ENCODE measurements at places on chromosomes 3 and 15.

- no peak for DNase-seq
Observed at GRCh38 chr15:41945731-41946130, 26.6 kb downstream of the EHD4 start.

GRCh38 chr3:167887096-167887495 lies 151.6 kb downstream of the SERPINI1 start:
- DNase-seq = no peak

DNA sequence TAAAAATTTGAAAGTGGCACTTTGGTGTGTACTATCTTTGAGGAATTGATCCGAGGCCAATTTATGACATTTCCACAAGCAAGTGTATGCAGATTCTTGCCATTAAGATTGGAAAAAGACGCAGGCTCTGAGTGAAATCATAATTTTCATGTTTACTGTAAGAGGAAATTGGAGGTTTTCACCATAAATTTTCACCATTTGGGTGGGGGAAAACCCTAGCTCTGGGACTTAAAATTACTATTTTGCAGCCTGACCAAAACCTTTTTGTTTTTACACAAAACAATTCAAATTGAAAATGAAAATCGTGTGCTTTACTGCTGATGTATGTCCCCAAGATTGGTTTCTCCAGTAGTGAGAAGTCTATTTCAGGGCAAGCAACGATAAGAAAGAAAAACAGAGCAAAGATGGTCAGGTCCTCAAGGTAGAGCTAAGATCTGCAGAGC lies 282.6 kb downstream of the FOXP1 start:
- DNase-seq = no peak

- DNase-seq = no peak
Observed at GRCh38 chr3:100400419-100400779, 490 bp downstream of the TOMM70 start.

DNA sequence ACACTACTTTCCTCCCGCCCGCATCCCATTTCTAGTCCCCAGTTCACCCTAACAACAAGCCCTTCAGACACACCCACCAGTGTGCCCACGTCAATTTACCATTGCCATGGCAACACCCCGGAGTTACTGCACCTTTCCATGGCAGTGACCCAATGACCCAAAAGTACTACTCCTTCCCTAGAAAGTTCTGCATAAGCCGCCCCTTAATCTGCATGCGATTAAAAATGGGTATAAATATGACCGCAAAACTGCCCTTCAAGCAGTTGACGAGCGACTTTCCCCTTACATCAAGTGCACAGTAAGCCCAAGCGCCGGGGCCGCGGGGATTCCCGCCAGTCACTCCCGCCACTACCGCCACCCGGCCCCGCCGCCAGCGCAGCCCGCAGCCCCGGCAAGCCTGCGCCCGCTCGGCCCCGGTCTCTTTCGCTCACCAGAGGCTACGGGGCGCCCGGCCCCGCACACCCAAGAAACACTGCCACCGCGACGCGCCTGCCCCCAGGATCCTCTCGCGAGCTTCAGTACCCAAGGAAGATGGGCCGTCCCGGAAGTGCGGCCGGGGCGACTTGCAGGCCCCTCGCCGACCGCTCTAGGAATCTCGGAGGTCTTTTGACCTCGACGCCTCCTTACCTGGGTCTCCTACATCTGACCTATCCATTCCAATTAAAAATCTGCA lies 27.2 kb upstream of the ZNF502 start:
- DNase-seq = peak; percentile 86

DNA sequence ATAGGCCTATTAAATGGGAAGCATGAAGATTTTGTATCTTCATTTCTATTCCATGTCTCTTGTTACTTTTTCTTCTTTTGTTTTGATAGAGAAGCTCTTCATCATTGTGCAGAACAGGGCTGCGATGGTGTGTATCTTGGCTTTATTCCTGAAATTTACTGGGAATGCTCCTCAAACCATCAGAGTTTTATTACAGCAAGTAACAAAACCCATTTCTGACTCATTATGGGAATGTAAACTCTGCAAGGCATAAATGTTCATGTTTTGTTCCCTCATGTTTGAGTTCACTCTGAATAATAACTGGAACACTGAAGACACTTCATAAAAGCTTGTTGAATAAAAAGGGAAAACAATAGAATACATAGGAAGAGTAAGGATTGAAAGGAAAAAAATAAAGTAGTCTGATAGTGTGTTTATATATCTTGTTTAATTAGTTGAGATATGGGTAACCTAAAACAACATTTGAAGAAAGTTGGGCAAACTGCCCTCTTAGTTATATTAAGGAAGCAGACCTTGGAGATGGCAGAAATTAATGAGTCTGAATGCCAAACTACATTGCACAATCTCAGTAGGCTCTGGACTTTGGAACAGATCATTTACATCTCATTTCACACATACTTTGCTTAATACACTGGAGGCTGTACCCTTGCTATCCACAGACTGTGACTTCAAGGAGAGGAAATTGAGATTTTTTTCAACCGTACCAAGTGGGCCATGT lies 521.5 kb downstream of the GRM7 start:
- no peak for DNase-seq

- peak; percentile 73 for DNase-seq
Observed at GRCh38 chr15:74040109-74040850, 42.1 kb downstream of the GOLGA6A start.

- DNase-seq = no peak
Observed at GRCh38 chr15:31102039-31102321, 455 bp upstream of the TRPM1 start.

DNA sequence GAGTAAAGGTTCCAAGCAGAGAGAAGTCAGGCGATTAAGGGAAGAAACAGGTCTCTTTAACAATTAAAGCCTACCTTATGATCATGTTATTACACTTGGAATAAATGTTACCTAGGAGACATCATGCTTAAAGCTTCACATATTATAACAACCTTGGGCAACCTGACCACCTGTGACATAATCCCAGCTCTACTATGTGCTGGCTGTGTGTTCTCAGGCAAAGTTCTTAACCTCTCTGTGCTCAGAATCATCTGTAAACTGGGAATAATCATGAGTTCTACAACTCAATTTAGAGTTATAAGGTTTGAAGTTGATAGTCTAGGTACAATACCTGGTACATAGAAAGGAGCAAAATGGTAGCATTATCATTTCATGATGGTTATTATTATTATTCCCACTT lies 159.3 kb downstream of the MAGI1 start:
- DNase-seq = no peak

DNA sequence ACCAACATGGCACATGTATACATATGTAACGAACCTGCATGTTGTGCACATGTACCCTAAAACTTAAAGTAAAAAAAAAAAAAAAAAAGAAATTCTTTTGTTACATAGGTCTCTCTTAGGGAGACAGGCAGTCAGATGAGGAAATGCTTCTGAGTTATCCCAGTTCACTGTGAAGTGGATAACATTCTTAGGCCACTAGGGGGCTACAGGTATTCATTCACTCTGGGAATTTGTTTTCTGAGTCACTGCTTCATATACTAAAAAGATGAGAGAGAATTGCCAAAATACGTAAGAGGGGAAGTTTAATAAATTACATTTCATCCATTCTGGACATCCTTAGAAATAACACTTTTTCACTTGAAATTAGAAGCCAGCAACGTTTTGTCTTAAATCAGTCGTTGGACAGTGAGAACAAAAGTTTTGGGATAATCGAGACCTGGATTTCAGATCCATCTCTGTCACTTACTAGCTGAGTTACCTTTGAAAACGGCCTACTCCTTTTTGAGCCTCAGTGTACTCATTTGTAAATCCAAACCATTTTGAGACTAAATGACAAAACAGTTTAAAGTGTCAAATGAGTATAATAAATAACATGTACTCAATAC lies 738.4 kb upstream of the ALCAM start:
- DNase-seq = no peak

DNA sequence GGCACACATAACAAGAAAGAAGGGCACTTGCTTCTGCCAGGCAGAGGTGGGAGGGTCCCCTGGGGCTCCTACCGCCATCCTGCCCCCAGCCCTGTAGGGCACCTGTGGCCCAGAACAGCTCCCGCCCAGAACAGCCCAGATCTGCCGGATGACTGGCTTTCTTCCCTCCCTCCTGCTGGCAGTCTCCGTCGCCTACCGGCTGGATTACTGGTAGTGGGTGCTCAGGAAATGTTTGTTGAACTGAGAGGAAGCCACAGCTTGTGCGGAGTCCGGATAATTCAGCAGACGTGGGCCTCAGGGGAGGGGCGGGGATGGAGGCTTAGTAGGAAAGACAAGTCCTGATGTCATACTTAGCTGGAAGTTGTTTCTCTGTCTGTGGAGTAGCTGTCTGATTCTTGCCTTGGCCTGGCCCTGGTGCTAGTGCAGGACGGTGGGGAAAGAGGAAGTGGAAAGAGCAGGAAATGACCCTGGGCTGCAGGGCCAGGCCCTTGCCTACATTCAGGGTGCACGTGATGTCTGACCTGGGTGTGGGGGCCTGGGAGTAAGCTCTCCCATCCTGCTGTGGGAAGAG lies 6.7 kb downstream of the CCDC9B start:
- DNase-seq = peak; percentile 78

- no peak for DNase-seq
Observed at GRCh38 chr3:187767266-187768012, 22.2 kb upstream of the BCL6 start.

- no peak for DNase-seq
Observed at GRCh38 chr3:78919021-78919755, 848.6 kb downstream of the ROBO1 start.

DNA sequence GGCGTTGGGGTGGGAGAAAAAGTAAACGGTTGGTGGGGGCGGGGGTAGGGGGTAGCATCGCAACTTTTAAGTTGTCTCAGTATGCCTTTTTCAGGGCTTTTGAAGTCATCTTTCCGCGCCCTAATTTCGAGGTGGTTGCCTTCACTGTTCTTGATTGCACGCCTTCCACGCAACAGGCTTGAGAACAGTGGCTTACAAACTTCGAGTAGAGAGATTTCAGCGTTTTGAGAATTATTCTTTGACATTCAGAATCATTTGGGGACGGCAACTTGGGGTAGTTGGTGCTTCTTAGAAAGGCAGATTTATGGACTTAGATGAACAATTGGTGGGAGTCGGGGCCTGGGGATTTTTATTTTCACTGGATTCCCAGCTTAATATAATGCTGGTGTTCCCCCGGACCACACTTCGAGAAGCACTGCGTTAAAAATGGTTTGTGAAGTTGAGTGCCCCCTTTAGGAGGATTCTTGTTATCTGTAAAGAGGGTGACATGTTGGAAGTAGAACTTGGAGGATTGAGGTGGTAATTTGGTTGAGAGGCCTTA lies 880 bp downstream of the PPP4R2 start:
- no peak for DNase-seq

- DNase-seq = no peak
Observed at GRCh38 chr15:38323895-38324294, 71.3 kb downstream of the SPRED1 start.

- DNase-seq = no peak
Observed at GRCh38 chr3:43787330-43787729, 96.6 kb downstream of the ABHD5 start.

Data from left hindlimb (tissue), 1 donor.